ENCODE measurements at places on chromosomes 2 and 18.
A peak's percentile ranks its signal among the peaks of the same experiment; 100 is the strongest.

DNA sequence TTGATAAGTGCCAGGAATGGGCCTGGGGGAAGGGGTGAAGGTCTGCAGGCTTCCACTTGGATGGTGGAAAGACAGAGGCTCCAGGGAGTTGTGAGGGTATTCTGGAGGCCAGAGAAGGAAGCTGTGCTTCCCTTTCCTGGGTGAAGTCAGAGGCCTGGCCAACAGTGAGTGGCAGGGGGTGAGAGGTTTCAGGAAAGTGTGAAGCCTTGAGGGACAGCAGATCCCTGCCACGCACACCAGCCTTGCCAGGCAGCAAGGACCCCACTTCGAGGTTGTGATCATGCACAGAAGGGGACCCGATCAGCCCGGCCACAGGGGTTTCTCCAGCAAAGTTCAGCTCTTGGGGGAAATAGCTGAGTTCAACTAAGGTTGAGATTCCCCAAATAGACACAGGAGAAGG is 66.5 kb downstream of the SMAD7 start:
- DNase-seq: no peak

GRCh38 chr2:58845011-58845410 is 603.9 kb upstream of the FANCL start:
- no peak for DNase-seq

DNA sequence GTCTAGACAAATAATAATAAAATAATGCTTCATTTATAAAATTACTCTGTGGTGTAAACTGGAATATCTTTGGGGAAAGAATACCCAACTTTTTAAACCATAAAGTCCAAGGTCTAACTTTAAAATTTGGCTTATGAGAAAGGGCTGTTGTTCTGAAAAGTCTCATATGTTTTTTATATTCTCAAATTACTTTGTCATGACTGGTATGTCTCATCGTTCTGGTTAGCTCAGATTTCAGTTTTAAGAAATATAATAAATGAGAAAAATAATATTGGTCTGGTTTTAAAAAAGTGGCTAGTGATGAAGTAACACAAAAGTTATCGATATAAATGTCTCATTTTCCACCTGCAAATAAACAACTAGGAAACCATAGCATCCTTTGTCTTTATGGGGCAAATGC is 1658.1 kb downstream of the LRP1B start:
- no peak for DNase-seq

GRCh38 chr2:42368817-42369531 is 8.0 kb upstream of the COX7A2L start:
- DNase-seq: peak; percentile 16

GRCh38 chr2:118222672-118223421 is 134.6 kb downstream of the INSIG2 start:
- DNase-seq: no peak

GRCh38 chr2:60523963-60524362 is 29.5 kb downstream of the BCL11A start:
- DNase-seq: no peak

Data from NCI-H510A treated with DMSO at 0.1 percent for 48 hours (cell line).